Coronary artery (tissue), 2 donors: ENCODE measurements at places on chromosomes 5 and 9.

GRCh38 chr5:77123057-77123456, 36.0 kb upstream of the ZBED3 start:
- DNase-seq, result no peak

DNA sequence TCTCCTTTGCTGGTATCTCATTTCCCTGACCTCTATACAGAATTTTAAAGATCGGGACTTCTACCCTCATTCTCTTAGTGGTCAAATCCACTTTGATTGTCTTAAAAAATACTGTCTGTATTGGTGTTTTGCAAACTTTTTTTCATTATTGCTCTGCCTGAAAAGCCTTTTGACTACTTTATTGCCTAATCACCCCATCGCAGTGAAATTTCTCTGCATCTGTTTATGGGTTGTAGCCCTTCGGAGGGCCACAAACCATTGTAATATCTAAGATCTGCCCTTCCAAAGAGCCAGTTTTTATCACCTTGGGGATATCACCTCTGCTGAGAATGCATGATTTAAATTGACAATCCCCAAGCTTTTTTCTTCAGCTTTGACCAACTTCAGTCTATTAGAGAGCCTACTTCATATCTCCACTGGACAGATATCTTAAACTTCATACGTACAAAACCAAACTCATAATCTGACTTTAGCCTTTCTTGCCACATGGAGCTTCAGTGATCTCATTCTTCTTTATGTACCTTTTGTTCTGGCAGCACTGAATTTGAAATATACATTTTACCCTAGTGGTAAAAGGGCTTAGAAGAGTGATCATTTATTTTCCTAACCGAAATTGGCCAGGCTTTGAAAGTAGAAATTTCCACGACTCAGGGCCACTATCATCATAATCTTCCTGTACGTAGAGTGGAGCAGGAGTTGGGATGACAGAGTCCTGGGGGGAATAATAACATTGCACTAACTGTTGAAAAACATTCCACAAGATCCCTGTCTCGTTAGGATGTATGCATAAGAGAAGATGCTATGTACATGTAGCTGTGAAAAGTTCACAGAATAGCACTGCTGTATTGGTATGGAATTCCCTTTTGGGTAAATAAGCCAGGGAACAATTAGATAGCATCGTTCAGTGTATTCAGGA, 21.4 kb downstream of the KIF2A start:
- DNase-seq, result no peak

GRCh38 chr9:95570646-95571045, 53.9 kb upstream of the PTCH1 start:
- no peak for DNase-seq

DNA sequence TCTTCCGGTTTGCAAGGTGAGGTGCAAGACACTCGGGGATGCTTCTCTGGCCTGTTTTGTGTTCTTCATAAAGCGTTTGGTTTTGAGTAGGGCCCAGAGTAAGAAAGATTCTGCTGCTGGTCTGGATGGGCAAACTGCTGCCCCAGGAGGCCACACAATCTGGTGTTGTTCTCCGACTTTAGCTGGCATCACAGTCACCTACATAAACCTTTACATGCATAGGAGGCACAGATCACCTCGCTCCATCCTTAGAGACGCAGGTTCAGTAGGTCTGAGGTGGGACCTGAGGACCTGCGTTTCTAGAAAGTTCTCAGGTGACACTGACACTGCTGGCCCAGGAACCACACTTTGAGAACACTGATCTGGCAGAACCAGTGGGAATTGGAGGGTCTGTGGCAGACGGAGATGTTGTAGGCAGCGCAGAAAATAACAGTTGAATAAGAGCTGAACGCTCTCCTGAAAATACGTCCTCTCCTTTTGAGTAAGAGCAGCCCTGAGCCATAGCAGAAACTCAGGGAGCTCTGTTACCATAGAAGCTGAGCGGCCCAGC, 3.9 kb upstream of the SLC6A3 start:
- no peak for DNase-seq

DNA sequence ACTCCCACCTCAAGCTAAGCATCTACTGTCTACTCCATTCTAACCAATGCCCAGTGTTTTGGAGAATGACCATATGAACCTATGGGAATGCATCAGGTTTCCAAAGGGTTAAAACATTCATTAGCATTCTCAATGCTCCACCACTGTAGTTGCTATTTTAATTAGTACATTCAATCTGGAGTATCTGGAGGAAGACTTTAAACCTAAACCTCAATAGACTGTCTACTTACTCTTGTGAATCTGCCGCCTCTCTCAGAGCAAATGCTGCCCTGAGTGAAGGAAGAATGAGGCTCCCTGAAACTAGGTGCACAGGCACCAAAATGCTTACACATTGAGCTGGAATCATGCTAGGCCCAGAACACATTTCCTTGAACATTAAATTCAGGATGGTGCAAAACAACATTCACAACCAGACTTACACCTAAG, 2.0 kb downstream of the ENC1 start:
- no peak for DNase-seq

GRCh38 chr5:136350343-136350742, 15.0 kb downstream of the TRPC7 start:
- no peak for DNase-seq

- no peak for DNase-seq
Measured at GRCh38 chr5:129124608-129125007, 30.1 kb downstream of the ISOC1 start.

DNA sequence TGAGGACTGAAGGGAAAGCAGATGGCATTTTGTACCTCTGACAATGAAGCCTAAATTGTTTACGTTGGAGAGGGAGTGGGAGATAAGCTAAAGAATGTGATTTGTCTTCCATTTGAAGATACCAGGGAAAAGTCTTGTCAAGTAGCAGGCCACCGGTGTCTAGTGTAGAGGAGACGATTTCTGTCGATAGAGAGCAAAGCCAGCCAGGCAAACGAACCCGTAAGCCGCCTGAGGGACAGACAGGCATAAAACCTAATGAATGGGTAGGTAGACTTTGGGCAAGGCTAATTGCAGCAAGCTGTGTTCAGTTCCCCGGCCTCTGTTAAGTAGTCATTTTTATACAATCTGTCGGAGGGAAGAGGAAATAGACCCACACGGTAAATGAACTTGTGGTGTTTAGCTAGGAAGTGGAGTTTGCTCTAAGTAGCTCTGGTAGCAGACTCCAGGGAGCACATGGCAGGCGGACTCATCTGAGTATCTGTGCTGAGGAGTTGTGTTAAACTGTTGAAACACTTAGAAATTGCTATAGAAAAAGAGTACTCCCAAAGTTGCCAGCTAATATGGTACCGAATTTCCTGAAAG, 28.8 kb downstream of the SMARCA2 start:
- DNase-seq, result no peak
